Left renal pelvis (tissue), 4 donors: ENCODE measurements at places on chromosomes 6 and 20.
A peak's percentile ranks its signal among the peaks of the same experiment; 100 is the strongest.

DNA sequence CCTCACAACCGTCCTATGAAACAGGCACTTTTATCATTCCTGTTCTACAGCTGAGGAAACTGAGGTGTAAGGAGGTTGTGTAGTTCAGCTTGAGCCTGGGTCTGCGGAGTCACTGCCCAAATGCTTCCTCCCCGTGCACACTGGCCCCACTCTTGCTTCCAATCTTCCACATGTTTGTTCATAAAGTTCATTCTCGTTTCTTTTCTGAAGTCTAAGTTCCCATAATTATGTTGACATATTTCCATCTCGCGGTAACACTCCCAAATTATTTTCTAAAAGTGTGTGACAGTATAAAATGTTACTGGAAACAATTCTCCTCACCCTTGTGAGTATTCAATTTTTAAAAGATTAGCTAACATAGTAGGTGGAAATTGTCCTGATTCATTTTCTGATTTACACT, 106.9 kb downstream of the SLC22A3 start:
- DNase-seq, result no peak

- no peak for DNase-seq
Measured at GRCh38 chr6:146829792-146830565, 231.2 kb downstream of the ADGB start.

DNA sequence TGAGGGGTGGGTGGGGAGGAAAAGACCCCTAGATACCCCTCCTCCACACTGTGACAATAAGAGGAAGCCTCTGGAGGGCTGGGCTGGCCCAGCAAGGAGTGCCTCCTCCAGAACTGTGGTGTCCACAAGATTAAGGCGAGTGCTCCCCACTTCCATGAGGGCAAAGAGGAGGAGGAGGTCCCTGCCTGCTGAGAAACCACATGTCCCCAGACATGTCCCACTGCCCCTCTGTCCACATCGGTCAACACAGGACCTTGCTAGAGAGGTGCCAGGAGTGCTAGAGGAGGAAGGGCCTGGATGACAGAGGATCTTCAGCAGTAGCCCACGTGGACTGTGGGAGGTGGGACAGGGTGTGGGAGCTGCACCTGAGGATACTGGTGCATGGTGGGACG, 3.1 kb downstream of the RAET1G start:
- no peak for DNase-seq

DNA sequence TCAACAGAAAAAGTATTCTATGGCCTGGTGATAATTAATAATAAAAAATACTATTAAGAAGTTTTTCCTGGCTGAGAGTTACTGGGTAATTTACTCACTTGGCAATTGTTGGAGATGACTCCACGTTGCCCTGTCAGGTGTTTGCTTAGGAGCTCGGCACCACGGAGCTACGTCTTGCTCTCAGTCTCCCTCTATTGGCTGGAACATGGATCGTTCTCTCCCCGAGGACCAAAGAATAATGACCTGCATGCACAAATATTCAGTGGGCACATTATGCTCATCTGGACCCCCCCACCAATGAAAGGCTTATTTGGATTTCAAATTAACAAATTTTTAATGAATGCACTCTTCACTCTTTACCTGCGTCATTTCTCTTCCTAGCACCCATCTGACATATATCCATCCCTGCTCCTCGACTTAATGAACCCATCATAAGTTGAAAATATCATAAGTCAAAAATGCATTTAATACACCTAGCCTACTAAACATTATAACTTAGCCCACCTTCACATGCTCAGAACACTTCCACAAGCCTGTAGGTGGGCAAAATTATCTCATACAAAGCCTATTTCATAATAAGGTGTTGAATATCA, 71.0 kb upstream of the CD83 start:
- DNase-seq, result no peak

DNA sequence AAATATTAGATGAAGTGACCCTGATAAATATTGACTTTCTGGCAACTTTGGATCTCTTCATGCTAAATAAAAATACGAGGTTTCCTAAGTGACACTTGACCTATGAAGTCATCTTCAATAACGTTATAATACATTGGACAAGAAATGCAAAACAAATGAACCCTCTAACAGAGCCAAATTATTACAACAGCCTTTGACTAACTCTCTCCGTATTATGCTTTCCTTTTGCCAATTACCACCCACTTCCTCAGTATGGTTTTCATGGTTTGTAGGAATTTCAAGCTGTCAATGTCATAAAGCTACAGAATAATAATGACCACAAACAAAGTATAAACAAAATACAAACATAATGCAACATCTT, 210.5 kb downstream of the MOXD1 start:
- DNase-seq, result no peak

DNA sequence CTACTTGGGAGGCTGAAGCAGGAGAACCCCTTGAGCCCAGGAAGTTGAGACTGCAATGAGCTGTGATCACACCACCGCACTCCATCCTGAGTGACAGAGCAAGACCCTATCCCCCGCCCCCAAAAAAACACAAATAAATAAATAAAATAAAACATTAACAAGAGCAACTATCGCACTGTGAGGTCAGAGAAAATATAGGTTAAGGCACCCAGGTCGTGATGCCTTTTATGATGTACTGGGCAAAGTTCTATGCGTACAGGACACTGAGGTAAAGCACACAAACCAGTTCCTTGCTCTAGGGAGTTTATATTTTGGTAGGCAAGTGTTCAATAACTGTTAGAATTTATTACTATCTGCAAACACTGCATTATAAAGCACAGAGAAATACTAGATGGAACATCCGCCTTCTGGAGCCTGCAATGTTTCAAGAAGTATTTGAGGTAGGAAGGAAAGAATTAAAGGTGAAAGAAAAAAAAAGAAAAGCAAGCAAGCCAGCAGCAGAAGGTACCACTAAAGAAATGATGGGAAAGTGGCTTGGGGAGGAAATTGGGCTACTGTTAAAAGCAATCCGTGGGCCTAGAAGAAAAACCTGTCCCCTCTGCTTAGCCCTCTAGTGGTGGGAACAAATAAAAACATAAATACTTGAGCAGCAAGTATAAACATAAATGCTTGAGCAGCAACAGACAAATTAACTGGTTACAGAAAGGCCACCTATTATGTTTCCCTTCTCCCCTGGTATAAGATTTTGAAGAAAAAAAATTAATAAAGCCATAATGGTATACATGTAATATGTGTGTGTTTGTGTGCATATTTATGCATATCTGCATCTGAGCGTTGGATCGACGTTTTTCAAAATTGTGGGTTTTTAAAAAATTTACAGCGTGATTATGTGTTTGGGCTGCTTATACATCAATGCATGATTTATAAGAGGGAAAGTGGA, 128.0 kb downstream of the PHACTR1 start:
- no peak for DNase-seq

GRCh38 chr6:392441-393390, 1.2 kb downstream of the IRF4 start:
- DNase-seq, result no peak

DNA sequence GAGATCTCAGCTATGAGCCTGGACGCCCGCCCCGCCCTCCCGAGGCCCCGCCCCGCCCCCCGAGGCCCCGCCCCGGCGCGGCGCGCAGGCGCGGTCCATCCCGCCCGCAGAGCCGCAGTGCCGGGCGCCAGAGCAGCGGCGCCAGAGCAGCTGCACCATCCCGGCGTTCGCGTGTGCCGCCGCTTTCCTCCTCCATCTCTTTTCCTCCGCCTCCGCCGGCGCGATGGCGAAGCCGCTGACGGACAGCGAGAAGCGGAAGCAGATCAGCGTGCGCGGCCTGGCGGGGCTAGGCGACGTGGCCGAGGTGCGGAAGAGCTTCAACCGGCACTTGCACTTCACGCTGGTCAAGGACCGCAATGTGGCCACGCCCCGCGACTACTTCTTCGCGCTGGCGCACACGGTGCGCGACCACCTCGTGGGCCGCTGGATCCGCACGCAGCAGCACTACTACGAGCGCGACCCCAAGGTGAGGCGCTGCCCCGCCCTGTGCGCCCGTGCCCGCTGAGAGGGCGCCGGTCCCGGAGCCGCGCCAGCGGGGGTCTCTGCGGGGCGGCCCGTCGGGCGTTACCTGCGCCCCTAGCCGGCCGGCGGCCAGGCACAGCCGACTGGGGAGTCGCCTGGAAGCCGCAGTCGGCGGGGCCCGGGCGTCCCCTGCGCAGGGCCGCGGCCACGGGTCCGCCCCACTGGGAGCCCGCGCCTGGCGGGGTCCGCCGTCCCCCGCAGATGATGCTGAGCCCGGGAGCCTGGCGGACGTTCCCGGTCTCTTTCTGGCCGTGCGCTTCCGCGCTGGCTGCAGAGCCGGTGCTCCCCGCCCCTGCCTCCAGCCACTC, at the start of gene PYGB:
PYGB (plus strand) TSS at position 130 of the 830 bp plus-strand sequence; CDS start at position 224, 94 bp downstream.
- peak; percentile 68 for DNase-seq

- no peak for DNase-seq
Measured at GRCh38 chr6:30769088-30769852, 24.9 kb upstream of the IER3 start.

DNA sequence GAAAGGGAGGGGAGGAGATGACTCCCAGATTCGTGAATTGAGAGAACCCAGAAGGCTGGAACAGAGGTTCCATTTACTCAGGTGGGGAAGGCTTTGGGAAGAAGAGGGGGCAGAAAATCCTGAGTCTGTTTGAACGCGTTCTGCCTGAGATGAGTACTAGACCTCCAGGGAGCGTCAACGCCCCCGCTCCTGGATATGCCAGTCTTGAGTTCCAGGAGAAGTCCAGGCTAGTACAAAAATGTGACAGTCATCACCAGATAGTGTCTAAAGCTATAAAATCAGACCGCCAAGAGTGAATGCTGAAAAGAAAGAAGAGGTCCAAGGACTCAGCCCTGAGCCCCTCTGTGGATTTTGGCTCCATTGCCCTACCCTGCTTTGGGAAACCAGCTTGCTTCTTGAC, 8.6 kb downstream of the AHCY start:
- DNase-seq, result no peak

DNA sequence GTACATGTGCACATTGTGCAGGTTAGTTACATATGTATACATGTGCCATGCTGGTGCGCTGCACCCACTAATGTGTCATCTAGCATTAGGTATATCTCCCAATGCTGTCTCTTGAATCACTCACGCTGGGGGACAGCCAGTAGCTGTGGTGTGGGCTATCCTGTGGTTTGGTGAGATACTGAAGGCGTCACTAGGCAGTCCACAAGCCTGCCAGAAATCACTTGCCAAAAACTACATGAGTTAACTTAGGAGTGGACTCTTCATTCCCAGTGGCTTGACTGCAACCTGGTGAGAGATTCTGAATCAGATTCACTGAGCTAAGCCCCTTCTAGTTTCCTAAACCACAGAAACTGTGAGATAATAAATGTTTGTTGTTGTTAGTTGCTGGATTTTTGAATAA, 191.3 kb downstream of the TSHZ2 start:
- DNase-seq, result no peak

GRCh38 chr6:18178960-18179615, 23.9 kb downstream of the KDM1B start:
- no peak for DNase-seq

DNA sequence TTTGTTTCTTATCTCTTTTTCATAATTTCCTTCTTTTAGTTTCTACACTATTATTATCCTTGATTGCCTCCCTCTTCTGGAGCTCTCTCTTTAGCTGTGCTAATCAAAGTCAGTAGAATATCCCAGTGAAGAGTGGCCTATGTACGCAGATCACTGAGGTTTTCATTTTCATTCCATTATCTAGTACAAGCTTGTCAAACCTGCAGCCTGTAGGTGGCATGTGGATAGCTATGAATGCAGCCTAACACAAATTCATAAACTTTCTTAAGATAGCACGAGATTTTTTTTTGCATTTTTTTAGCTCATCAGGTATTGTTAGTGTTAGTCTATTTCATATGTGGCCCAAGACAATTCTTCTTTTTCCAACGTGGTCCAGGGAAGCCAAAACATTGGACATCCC, 825.7 kb upstream of the MAP3K7 start:
- no peak for DNase-seq

GRCh38 chr6:162119341-162119740, 608.2 kb downstream of the PRKN start:
- DNase-seq, result peak; percentile 2

DNA sequence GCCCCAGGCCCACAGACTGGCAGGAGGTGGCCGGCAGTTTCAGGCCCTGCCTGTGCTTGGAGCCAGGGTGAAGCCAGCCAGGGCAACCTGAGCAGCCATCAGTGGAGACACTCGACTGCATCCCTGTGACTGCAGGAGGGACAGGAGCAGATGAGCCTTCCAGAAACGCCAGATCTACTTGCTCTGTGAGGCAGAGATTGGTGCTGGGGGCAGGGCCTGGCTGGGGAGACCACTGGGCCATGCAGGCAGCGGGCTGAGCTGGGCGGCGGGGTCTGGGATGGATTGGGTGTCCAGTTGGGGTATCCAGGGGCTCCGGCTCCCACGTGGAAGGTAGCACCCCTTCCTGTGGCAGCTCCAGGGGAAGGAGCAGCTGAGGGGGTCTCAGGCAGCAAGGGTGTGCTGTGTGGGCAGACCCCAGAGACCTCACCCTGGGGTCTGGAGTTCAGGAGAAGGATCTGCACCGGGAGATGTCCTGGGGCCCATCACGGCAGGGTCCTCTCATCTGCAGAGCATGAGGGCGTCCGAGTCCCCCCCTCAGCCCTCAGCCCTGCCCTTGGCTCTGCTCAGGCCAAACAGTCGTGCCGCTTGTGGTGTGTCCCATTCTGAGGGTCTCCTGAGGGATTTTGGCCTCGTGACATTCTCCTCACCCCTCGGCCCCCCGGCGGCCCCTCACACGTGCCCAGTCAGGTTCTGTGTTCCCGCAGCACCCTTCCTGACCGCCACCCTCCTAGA, 334.9 kb downstream of the TAF4 start:
- DNase-seq, result no peak

GRCh38 chr6:87293526-87293925, 28.9 kb upstream of the SMIM8 start:
- no peak for DNase-seq

DNA sequence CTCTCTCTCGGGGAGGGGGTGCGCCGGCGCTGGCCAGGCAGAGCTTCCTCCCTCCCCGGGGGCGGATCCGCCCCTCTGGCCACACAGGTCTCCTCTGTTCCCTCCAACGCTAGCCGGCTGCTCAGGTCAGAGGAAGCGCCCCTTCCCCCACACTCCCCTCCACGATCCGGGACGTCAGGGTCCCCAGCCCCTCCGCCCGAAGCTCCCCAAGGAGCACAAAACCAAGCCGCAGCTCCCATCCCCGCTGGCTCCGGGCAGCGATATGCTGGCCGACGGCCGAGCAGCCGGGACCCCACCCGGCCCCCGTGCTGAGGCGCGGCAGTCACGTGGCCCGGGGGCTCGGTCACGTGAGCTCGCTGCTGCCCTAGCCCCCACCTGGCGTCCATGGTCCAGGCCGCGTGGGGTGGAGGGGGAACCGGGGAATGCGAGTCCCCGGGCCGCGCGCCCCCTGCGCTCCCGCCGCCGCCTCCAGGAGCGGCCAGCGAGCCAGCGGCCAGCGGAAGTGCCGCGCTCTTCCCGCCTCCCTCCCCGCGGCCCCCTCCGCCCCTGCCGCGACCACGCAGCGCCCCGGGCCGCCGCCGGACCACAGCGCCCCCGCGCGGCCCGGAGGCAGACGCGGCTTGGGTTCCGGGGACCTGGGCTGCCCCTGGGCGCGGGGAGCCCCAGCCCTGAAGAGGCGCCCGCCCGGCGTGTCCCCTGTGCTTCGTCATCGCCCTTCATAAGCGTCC, at the start of gene SLC35B2:
SLC35B2 (minus strand) TSS at position 504 of the 728 bp plus-strand sequence; CDS start at position 386, 118 bp downstream.
- no peak for DNase-seq

- no peak for DNase-seq
Measured at GRCh38 chr6:47512872-47513271, 35.3 kb downstream of the CD2AP start.

- DNase-seq, result no peak
Measured at GRCh38 chr20:38498909-38499308, 26.3 kb downstream of the RALGAPB start.

- no peak for DNase-seq
Measured at GRCh38 chr20:38032585-38033329, 499 bp downstream of the TTI1 start.
